ENCODE measurements at places on chromosomes 1 and 21. TPM values are rescaled to one million over a fixed set of nuclear protein-coding genes. Genes with fewer than 3 reads are reported as not detected.
A peak's percentile ranks its signal among the peaks of the same experiment; 100 is the strongest.

DNA sequence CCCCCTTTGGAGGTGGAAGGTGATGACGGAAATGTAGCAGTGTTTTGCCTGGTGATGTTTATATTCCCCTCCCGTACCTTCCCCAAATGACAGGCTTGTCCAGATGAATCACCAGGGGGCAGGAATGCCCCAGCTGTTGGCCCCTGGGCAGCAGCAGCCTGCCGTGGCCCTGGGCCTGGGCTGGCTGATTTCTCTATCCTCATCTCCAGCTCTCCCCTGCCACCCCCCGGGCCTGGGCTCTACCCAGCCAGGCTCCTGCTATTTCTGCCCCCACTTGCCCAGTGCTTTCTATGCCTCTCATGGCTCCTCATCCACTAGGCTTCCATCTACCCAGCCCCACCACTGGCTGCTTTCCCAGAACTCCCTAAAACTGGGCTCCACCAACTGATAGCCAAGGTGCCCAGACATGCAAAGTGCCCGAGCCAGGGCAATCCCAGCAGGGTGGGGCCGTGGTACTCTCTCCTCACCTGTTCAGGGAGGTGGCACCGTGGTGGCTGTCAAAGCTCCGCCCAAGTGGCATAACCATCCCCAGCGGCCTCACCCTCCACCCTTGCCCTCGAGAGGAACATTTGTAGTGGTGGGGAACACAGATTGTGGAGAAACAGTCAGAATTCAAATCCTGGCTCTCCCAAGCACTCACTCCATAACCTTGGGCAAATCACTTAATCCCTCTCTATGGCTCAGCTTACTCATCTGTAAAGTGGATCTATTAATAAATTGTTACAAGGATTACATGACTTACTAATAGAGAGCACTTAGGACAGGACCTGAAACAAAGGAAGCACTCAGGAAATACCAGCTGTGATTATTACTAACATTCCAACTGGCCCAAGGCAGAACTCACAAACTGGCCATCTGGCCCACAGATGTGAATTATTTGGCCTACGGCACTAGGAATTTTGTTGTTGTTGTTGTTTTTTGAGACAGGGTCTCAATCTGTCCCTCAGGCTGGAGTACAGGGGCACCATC, 12.8 kb upstream of the ECE1 start:
- no peak for DNase-seq

DNA sequence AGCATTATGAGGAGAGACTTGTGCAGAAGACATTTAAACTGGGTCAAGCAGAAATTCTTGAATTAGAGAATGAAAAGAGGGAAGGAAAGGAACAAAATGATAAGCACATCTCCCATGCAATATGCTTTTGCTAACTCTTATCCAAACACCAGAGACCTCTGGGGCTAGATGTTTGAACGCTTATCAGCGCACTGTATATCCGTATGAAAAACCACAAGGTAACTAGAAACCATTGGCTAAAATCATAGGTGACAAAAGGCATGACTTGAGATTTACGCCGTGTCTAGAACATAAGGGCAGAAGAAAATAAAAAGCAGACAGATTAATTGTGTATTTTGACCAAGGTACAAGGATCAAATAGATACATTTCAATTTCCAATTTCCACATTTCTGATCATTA, 38.0 kb upstream of the TIAM1 start:
- DNase-seq = no peak

DNA sequence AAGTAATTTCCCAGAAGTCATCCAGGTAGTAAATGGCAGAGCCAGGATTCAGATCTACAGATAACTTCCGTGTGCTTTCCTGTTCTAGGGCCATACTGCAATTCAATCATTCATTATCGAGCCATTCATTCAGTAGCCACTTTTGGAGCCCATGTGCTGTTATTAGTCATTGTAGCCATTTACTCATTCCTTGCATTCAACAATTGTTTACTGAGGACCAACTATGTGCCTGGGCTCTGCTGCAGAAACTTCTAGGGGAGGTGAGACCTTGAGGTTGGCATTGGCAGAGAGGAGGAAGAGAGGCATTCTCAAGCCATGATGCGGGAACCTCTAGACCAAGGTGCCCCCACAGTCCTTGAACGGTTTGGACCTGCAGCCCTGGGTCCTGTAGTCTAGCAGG, 27.9 kb downstream of the EPHB2 start:
- DNase-seq = no peak

GRCh38 chr1:47919113-47919833, 77.9 kb downstream of the TRABD2B start:
- no peak for DNase-seq

DNA sequence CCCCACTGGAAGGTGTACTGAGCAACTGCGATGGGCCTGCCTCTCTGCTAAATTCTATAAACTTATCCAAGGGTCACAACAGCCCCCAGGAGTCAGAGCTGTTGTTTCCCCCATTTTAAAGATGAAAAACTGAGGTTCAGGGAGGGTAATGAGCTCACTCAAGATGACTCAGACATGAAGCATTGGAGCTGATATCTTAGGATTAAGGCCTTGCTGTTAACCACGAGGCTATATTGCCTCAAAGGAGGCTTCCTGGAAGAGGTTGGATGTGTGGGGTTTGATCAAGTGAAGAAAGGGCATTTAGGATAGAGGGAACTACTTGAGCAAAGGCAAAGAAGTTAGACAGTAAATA, 6.7 kb downstream of the LDLRAP1 start:
- DNase-seq = no peak

- DNase-seq = peak; percentile 37
Measured at GRCh38 chr21:17679002-17679600, 66.4 kb upstream of the BTG3 start.

- DNase-seq = no peak
Measured at GRCh38 chr1:4422504-4423289, 231.7 kb upstream of the AJAP1 start.

GRCh38 chr1:74517599-74518051, 5.2 kb upstream of the LRRC53 start:
- no peak for DNase-seq

- DNase-seq = no peak
Measured at GRCh38 chr1:229853751-229854150, 213.3 kb upstream of the GALNT2 start.

DNA sequence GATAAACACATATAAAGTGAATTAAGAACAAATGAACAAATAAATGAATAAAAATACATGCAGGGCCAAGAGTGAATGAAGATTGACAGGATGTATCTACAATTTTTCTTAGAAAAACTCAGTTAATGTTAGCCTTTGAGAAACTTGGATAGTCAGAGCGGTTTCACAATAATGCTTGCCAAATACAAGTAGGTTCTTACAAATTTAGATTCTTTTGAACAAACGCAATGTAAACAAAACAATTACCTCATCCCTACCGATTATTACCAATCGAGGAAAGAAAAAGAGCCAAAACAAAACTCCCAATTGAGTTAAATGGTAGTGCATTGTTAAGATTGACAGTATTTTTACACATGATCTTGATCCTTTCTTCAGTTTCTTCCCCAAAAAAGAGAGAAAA, 176.9 kb upstream of the DEPDC1 start:
- no peak for DNase-seq

GRCh38 chr1:113811156-113811887, 954 bp downstream of the RSBN1 start:
- DNase-seq = peak; percentile 9

GRCh38 chr1:88922214-88922613, 30.8 kb upstream of the GTF2B start:
- DNase-seq = no peak

GRCh38 chr1:63928186-63929105, 154.6 kb downstream of the ROR1 start:
- DNase-seq = peak; percentile 56

DNA sequence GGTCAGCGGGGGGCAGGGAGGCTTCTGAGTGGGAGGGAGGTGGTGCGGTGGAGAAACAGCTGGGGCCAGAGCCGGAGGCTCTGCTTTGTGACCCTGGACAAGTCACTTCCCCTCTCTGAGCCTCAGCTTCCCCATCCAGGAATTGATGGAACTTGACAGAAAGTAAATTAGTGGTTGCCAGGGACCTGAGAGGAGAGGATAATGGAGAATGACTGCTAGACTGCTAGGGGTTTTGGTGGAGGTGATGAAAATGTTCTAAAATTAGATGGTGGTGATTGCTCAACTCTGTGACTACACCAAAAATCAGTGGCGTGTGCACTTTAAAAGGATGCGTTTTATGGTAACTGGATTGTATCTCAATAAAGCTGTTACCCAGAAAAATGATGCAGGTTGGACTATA, 100.9 kb downstream of the ARHGEF10L start:
- no peak for DNase-seq

DNA sequence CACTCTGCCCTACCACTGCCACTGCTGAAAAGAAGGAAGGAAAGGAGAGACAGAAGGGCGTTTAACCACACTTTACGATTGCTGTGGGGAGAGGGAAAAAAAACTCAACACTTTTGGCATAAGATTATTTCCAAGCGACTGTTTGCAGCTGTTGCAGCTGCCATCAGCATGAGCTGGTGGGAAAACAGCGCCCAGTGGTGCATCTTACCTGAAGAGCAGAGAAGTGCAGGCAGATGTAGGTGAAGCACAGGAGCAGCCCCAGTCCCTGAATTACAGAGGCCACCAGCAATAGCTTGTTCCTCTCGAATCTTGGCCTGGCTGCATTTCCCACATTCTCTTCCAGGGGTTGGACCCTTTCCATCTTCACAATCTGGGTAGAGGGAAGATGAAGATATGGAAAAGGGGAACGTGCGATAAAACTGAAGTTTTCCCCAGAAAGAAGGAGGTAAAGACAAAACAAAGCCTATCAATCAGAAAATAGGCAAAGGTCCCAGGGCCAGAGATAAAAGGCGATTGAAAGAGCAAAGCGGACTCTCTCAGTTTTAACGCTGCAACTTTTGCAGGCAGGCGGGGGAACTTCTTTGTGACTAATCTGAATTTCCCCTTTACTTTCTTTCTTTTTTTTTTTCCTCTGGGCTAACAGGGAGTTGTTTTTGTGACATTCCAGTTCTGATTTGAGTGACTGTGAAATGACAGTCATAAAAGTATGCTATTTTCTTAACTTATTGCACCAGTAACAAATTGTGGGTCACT, at the start of gene TNFSF4:
TSS of gene TNFSF4 (minus strand) at position 516 of the 753 bp plus-strand sequence. CDS start at position 361, 155 bp downstream.
- DNase-seq = no peak

GRCh38 chr1:229148041-229148671, 122.8 kb upstream of the RAB4A start:
- no peak for DNase-seq

DNA sequence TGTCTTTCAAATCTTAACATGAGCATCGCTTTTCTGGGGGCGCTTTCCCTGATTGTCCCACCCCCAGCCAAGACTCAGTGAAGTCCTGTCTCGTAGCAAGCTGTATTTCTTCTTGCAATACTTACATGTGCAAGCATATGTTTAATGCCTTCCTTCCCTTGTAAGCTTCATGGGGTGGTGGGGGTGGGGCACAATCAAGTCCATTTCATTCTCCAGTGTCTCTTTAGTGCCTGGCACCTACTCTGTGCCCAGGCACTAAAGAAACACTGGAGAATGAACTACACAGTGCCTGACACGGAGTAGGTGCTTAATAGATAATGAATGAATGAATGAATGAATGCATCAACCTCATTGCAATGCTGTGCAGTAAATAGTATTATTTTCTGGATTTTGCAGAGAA, 143.1 kb downstream of the PLPP3 start:
- no peak for DNase-seq

DNA sequence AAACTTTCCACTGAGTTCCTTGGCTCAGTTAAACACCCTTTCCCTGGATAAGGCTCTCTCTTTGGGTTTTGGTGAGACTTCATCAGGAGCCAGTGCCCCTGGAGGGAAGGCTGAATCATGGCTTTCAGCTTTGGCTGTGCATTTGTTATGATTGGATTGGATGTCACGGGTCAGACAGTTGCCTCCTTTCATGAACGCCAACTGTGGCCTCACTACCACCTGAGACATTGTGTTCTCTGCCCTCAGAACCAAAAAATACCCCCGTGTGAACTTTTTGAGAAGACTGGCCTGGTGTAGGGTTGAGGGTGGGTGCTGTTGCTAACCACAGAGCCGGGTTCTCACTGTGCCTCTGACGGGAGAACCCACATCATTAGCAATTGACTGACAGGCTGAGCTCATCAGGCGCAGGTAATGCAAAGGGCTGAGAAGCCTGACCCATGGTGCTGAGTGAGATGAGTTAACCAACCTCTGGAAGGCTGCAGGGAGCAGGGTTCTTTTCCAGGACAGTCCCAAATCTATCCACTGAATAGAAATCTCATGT, 65.6 kb downstream of the HHAT start:
- no peak for DNase-seq

GRCh38 chr1:81264976-81265375, 535.8 kb upstream of the ADGRL2 start:
- no peak for DNase-seq

DNA sequence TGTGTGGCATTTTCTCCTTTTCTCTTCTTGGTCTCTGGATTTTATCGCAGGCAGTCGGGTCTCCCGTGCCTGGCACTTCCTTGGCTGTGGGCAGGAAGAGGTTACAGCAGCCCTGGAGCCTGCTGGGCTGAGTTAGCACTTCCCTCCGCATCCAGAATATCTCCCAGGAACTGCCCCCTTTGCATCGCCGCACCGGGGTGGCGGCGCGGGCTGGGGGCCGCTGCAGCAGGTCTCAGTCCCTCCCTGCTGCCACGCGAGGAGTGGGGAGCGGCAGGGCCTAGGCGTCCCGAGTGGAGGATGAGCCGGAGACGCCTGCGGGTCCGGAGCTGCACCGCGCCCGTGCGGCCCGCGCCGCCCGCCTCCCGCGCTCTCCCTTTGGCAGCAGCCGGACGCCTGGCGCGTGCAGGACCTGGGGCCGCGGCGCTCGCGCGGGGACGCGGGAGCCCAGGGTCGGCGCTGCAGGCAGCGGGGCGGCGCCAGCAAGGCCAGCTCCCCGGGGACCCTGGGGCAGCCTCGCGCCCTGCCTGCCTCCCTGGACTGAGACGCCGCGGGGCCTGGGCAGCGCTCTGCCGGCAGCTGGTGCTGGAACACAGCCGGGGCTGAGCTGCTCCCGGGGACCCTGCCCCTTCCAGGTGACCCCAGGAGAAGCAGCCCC, 192.8 kb downstream of the PRDM2 start:
- no peak for DNase-seq

DNA sequence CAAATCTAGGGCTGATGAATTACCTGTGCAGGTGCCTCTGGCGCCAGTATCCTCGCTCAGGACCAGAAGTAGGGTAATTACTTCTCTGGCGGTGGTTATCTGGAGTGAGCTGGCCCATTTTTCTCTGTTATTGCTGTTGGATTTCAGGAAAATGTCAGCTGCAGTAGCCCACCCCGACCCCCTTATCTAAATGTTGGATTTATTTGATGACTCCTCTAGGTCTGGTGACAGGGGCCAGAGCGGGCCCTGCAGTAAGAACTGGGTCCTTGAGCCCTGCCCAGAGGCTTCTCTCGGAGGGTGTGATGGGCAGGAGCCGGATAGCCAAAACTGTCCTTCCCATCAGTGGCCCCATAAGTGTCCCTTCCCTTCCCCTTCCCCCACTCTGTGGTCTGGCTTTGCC, 384.3 kb downstream of the PTPRU start:
- no peak for DNase-seq

- no peak for DNase-seq
Measured at GRCh38 chr1:180268556-180269075, 38.6 kb downstream of the LHX4 start.

GRCh38 chr1:180386745-180387367, 115.5 kb downstream of the ACBD6 start:
- no peak for DNase-seq

- DNase-seq = no peak
Measured at GRCh38 chr1:106027871-106028270, 1028.6 kb upstream of the PRMT6 start.

TMEM82 gene
- not detected for total RNA-seq

AADACL4 gene
- total RNA-seq = not detected

KIF21B gene
- total RNA-seq = 10.5 TPM

DR1 gene
- 53.6 TPM for total RNA-seq

AIRE gene
- not detected for total RNA-seq

UBE4B gene
- 68.1 TPM for total RNA-seq

DENND2C gene
- 10.6 TPM for total RNA-seq

ETV3L gene
- total RNA-seq = not detected

BSDC1 gene
- total RNA-seq = 78.3 TPM

TMCC2 gene
- 1.5 TPM for total RNA-seq
